ENCODE measurements at places on chromosomes 11 and 22. TPM values are rescaled to one million over a fixed set of nuclear protein-coding genes. Genes with fewer than 3 reads are reported as not detected.

DNA sequence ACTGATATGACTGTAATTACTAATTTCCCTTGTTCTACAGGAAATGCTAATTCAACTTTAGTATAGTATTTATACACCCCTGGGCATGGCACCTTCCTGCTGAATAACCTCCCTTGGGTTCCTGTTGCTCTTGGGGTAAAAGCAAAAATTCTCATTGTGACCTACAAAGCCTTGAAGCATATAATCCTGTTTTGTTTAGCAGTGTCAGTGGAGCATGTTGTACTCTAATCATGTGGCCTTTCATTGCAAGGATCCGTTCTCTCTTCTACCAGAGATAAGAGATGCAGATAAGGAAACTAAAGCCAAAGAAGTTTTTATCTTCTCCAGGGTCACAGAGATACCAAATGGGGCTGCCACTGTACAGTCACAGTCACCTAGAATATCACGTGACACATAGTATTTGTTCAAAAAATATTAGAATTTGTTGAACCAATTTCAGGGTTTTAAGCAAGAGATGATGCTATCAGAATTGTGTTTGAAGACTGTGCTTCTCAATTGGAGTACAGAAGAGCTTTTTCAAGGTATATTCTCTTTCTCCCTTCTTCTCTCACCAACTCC lies 25.1 kb downstream of the CSRP3 start:
- peaks cover 5% of the 10 kb centered on the region for H3K27me3 ChIP-seq
- no peaks in the 10 kb centered on the region for H3K4me1 ChIP-seq
- no peak overlapping the region for H3K27ac ChIP-seq
- no peak for DNase-seq
- H3K4me3 ChIP-seq = no peak overlapping the region
- peaks cover 14% of the 10 kb centered on the region for H3K36me3 ChIP-seq

DNA sequence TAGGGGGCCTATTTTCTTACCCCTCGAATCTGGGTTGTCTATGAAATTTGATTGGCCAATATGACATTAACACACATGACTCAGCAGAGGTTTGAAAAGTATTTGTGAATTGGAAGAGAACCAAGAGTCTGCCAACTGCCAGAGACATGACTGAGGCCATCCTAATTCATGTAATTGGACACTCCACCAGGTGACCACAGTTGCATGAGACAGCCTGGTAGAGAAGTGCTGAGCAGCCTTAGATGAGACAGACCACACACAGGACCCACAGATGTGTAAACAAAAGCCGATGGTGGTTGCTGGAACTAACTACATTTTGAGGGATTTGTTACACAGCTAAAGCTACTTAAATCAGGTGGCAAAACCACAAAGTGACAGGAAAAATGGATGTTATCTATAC lies 855 bp upstream of the MS4A5 start:
- no peak overlapping the region for H3K4me3 ChIP-seq
- no peaks in the 10 kb centered on the region for H3K36me3 ChIP-seq
- H3K27ac ChIP-seq = no peak overlapping the region
- H3K4me1 ChIP-seq = no peaks in the 10 kb centered on the region
- H3K27me3 ChIP-seq = peaks cover 2% of the 10 kb centered on the region
- no peak for DNase-seq

GRCh38 chr11:67013511-67014045 lies 9.4 kb upstream of the SYT12 start:
- H3K27me3 ChIP-seq = peaks cover 17% of the 10 kb centered on the region
- no peak for DNase-seq
- no peaks in the 10 kb centered on the region for H3K4me1 ChIP-seq
- no peak overlapping the region for H3K27ac ChIP-seq
- no peak overlapping the region for H3K4me3 ChIP-seq
- peaks cover 4% of the 10 kb centered on the region for H3K36me3 ChIP-seq

- no peak overlapping the region for H3K27ac ChIP-seq
- H3K4me3 ChIP-seq = no peak overlapping the region
- H3K27me3 ChIP-seq = no peaks in the 10 kb centered on the region
- H3K36me3 ChIP-seq = no peaks in the 10 kb centered on the region
These were observed 177.3 kb downstream of the DBX1 start for GRCh38 chr11:19982774-19983495.

- H3K27me3 ChIP-seq = no peaks in the 10 kb centered on the region
- no peak for DNase-seq
- H3K27ac ChIP-seq = no peak overlapping the region
- peaks cover 3% of the 10 kb centered on the region for H3K36me3 ChIP-seq
- no peak overlapping the region for H3K4me3 ChIP-seq
These were observed 1454.7 kb downstream of the FAM181B start for GRCh38 chr11:81278991-81279390.

DNA sequence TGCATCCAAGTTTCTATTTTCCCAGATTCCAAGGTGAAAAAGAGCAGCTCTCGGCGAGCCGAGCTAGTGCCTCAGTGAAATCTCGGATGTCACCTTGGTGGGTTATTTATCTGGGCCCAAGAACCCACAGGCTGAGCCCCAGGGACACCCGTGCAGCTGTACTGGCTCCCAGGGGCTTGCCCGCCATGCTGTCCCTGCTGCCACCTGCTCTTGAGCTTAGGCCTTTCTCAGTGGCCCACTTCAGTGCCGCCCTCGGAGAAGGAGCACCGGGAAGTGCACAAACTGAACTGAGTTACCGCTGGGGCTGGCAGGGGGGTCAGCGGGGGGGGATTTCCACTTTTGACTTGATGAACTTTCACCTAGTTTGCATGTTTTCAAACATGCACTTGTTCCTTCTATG lies 27.9 kb downstream of the CPT1A start:
- H3K4me3 ChIP-seq = no peak overlapping the region
- H3K4me1 ChIP-seq = no peaks in the 10 kb centered on the region
- H3K27me3 ChIP-seq = peaks cover 4% of the 10 kb centered on the region
- no peaks in the 10 kb centered on the region for H3K36me3 ChIP-seq
- no peak overlapping the region for H3K27ac ChIP-seq

- H3K27me3 ChIP-seq = peaks cover 2% of the 10 kb centered on the region
- H3K36me3 ChIP-seq = no peaks in the 10 kb centered on the region
- no peak for DNase-seq
- no peaks in the 10 kb centered on the region for H3K4me1 ChIP-seq
These were observed 19.2 kb upstream of the OR56A3 start for GRCh38 chr11:5922749-5923426.

Gene C22orf15
- total RNA-seq = 2.0 TPM

Gene PATE2
- not detected for total RNA-seq

Gene MISFA
- 2.8 TPM for total RNA-seq

Gene ADAMTS8
- 0.31 TPM for total RNA-seq

Gene OR2AT4
- total RNA-seq = 0.08 TPM

Gene DDTL
- 1.4 TPM for total RNA-seq
